CD4-positive, alpha-beta T cell treated with Interleukin-10 for 1 hour (primary cell): ENCODE measurements at places on chromosomes 6 and 20.

DNA sequence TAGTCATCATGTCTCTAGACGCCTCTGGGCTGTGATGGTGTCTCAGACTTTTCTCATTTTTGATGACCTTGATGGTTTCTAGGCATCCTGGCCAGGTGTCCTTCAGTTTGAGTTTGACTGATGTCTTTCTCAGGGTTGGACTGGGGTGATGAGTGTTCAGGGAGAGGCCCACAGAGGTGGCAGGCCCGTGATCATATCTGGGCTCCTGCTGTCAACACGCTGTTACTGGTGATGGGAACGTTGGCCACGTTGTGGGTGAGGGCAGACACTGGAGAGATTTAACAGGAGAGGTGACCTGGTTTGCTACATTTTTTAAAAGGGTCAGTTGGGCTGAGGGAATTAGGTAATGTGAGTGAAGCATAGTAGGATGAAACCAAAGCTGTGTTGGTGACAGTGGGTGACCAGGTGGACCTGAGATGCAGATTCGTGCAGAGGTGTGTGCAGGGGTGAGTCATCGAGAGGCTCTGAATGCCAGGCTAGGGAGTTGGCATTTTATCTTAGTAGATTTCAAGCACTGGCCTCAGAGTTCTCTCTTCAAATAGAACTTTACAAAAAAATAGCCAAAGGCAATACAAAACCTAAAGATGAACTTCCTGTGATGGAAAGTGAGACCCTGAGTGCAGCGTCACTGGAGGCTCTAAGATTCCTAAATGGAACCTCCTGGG, 174.1 kb downstream of the CDH26 start:
- no peak for DNase-seq

- DNase-seq, result no peak
Observed at GRCh38 chr6:18362058-18362561, 25.0 kb upstream of the RNF144B start.

DNA sequence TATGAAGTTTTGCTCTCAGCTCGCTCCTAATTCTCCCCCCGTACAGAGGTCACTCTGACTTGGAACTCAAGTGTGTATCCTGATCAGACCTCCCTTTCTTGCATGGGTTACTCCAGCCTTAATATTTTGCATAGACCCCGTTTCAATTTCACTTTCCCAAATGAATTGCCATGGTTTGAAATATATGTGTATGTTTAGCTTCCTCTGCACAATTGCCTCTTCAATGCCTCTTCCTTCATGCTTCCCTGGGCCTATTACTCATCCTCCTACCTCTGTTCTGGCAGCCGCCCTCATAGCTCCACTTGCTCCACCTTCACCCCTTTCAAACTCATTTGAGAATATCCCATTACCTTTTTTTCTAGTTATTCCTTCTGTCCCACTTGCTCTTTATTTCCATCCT, 90.0 kb upstream of the SAMD5 start:
- no peak for DNase-seq

- DNase-seq, result no peak
Observed at GRCh38 chr6:27591699-27592480, 119.0 kb upstream of the ZNF184 start.

DNA sequence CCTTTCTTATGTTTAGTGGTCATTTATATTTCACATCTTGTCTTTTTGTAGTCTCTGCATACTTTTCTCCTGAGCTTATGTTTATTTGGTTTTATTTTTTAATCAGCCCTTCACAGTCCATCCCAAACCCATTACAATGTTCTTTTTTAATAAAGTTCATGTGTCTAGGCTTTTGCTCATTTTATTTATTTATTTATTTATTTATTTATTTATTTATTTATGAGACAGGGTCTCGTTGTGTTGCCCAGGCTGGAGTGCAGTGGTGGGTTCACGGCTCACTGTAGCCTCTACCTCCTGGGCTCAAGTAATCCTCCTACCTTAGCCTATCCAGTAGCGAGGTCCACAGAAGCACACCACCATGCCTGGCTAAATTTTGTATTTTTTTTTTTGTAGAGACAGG, 3.1 kb downstream of the COQ3 start:
- no peak for DNase-seq

DNA sequence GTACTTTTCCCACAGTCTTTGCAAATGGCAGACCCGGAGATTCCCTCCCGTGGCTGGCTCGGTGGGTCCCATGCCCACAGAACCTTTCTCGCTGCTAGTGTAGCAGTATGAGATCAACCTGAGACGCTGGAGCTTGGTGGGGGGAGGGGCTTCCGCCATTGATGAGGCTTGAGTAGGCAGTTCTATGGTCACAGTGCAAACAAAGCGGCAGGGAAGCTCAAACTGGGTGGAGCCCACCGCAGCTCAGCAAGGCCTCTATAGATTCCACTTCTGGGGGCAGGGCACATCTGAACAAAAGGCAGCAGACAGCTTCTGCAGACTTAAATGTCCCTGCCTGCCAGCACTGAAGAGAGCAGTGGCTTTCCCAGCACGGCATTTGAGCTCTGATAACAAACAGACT, 186.0 kb upstream of the KCNK16 start:
- DNase-seq, result no peak

DNA sequence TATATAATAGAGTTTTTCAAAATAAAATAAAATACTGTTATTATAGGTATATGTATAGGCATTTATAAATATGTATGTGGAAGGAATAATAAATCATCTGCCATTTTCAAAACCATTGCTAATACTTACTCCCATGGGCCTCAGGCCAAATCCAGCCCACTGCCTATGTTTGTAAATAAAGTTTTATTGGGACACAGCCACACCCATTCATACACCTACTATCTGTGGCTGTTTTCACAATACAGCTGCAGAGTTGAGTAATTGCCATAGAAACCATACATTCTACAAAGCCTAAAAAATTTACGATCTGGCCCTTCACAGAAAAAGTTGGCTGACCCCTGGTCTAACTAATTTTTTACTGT, 9.5 kb downstream of the ALDH5A1 start:
- DNase-seq, result no peak

DNA sequence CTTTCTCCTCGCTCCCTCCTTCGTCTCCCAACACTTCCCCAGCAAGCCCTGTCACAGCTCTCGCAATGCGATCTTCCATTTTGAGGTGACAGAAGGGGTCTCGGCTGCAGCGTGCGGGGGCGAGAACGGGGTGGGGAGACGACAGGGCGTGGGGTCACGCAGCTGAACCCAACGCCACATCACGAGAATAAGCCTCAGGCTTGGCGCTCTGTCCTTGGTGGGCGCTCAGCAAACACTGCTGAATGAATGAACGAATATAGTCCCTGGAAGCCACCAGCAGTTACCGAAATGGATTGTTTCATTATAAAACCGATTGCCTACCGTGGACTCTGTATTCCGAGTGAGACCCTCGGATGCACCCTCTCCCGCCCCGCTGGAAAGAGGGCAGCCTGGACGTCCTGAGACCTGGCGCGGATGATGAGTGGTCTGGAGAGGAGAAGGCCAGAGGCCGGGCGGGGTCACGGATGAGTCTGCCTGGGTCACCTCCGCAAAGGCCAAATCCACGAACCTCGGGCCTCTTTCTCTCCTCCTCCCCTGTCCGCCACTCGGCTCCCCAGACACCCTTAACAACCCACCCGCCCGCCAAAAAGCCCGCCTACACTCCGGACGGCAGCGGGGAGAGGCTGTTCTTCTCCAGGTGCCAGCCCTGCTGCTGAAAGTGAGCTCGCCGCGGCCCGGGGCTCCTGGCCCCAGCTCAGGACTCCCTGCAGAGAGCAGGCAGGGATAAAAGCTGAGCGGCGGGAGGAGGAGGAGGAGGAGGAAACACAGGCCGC, 3.7 kb downstream of the NRN1 start:
- DNase-seq, result no peak

- DNase-seq, result no peak
Observed at GRCh38 chr6:100433726-100434435, 30.8 kb downstream of the SIM1 start.

DNA sequence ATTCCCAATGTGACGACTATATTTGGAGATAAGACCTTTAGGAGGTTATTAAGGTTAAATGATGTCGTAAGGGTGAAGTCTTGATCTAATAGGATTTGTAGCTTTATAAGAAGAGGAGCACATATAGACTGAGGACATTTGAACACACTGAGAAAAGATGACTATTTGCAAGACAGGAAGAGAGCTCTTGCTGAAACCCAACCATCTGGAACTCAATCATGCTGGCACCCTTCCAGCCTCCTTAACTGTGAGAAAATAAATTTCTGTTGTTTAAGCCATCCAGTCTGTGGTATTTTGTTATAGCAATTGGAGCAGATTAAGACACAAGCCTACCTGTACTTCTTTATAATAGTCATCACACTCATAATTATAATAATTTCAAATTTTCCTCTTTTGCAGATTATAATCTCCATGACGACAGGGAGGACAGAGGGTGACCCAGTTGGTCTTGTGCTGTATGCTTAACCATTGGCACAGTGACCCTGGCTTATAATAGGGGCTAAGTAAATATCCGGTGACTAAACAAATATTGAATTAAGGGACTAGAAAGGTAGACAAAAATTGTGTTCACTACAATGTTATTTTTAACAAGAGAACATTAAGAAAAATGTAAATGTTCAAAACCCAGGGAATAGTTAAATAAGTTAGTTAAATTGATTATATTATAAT, 206.4 kb upstream of the HDDC2 start:
- no peak for DNase-seq

- DNase-seq, result no peak
Observed at GRCh38 chr6:157534977-157535339, 154.0 kb downstream of the ZDHHC14 start.

DNA sequence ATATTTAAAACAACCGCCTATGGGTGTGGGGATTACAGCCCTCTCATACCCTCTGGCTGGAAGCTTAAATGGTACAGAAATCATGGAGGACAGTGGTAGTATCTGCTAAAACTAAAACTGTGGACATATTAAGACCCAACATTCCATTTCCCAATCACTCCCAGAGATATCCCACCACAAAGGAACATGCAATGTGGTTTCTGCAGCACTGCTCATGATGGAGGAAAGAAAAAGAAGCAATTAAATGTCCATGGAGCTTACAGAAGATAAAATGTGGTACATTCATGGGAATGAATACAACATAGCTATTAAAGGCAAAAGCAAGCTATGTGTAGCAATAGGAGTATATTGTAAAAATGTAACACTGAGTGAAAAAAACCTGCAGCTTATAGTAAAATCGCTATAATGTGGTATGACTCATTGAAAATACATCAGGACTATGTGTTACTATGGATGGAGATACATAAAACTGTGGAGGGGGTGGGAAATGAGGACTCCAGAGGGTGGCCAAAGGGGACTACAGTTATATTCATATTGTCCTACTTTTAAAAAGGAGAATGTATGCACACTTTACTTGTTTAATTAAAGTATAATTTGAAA, 22.9 kb upstream of the NNAT start:
- DNase-seq, result no peak

DNA sequence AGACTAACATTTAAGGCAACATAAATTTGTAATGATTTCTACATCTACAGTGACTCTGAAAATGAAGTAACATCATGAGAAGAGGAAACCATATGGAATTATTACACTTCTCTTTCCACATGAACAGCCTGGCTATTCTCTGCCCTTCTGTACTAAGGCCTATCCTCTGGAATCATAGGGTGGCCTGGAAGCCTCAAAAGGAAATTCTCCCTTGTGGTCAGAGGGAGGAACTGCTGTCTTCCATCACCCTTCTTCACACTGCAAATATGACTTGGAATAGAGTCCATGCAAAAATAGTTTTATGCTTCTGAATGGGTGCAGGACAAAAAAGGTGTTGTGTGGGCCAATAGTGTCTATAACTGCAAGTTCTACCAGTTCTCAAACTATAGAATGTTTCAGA, 44.6 kb upstream of the SH3BGRL2 start:
- no peak for DNase-seq

DNA sequence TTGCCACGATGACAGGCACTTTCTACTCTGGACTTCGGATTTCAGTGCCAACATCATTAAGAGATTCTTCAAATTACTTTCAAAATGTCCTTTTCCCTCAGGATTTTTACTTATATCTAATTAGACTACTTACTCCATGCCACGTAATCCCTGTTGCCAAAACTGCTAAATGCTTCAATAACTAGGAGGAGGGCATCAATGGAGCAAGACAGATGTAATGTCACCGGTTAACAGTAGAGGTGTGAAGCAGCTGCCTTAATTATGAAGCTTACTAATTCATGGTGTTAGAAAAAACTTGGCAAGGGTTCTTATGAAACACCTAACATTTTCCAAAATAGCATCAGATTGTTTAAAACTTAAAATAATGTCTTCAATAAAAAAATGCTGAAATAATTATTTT, 111.2 kb upstream of the SIM1 start:
- DNase-seq, result no peak

GRCh38 chr6:107956586-107957307, 1.3 kb downstream of the SEC63 start:
- no peak for DNase-seq

DNA sequence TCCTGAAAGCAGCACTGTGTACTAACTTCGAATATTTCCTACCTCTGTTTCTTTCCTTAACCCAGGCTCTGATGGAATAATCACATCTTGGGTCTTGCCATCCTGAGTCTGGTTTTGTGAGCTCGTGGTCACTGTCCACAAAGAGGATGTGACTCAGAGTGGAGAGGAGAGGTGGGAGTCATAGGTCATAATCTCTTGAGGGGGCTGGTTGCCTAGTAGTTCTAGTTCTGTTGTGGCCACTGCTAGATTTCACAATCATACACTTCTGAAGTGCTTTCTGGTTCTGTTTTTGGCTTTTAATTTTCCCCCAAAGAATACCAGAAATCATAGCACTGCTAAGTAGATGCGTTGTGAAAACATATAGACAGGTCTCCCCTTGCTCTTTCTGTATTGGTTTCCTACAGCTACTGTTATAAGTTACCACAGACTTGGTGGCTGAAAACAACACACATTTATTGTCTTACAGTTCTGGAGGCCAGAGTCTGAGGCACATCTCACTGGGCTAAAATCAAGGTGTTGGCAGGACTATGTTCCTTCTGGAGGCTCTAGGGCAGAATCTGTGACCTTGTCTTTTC, 102.8 kb downstream of the NRSN1 start:
- DNase-seq, result peak; percentile 3

GRCh38 chr6:140276719-140277118, 902.3 kb upstream of the CITED2 start:
- DNase-seq, result no peak

- no peak for DNase-seq
Observed at GRCh38 chr6:102300350-102300749, 906.8 kb downstream of the GRIK2 start.

- no peak for DNase-seq
Observed at GRCh38 chr6:77502981-77503380, 39.7 kb upstream of the HTR1B start.

DNA sequence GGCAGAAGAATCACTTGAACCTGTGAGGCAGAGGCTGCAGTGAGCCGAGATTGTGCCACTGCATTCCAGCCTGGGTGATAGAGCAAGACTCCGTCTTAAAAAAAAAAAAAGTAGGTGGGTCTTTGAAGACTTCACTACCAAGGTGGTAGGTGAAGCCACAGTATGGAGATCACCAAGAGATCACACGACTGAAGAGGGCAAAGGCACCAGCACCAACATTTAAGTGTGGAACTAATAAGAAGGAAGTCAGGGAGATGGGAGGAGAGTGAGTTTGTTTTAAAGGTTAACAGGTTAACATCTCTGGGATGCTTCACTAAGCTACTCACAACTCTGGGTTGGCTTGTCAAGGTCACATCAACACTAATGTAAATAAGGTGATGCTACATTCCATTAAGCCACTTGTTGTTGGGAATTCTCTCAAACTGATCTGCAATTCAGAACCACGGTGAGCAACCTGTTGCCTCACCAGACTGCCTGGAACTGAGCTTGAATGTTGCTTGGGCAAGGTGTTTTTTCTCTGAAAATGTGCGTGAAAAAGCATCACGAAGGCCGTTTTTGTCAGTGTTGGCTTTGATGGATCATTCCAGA, 48.7 kb downstream of the KCTD20 start:
- DNase-seq, result no peak
